ENCODE measurements at places on chromosomes 16 and 17.

- no peak for DNase-seq
Observed at GRCh38 chr17:43341715-43342588, 56.8 kb upstream of the ARL4D start.

GRCh38 chr16:75024182-75024581 lies 25.4 kb downstream of the ZNRF1 start:
- no peak for DNase-seq

DNA sequence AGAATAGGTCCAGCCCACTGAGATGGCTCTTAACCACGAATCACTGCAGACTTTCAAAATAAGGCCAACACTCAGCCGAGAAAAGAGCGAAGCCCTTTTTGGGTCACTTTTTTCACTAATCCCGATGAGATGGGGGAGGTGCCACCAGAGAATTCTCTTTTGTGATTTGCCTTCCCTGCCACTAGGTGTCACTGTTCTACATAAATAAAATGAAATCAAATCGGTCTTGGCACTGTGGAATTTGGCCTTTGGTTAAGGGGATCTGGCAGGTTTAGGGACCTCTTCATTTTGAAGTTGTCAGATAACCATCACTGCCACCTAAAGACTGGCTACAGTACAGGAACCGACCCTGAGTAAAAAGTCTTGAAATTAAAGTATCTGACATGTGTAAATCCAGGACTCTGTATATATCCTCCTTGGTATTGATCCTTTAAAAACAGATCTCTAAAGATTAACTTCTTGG lies 147.0 kb downstream of the HS3ST4 start:
- no peak for DNase-seq

DNA sequence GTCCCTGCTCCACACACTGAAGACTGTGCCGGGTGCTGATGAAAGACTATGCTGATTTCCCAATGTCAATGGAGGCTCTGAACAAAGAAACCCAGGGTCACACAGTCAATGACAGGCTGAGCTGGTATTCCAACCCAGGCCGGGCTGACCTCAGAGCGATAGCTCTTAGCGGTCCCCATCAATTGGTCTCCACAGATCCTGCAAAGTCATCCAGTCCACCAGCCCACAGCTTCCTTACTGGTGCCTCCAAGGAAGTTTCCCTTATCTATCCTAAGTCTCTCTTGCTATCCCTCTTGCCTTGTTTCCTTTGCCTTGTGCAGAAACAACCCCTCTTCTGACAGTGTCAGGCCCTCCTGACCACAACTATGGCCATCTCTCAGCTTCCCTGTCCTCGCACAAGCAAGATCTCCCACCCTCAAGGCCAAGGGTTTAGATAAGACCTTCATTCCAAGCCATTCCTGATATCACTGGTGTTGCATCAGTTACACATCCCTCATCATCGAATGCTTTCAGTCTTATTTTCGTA lies 52.7 kb upstream of the KSR1 start:
- no peak for DNase-seq

GRCh38 chr16:27241658-27242057 lies 26.9 kb downstream of the NSMCE1 start:
- DNase-seq: no peak

GRCh38 chr16:22961206-22961605 lies 147.2 kb downstream of the HS3ST2 start:
- DNase-seq: no peak

DNA sequence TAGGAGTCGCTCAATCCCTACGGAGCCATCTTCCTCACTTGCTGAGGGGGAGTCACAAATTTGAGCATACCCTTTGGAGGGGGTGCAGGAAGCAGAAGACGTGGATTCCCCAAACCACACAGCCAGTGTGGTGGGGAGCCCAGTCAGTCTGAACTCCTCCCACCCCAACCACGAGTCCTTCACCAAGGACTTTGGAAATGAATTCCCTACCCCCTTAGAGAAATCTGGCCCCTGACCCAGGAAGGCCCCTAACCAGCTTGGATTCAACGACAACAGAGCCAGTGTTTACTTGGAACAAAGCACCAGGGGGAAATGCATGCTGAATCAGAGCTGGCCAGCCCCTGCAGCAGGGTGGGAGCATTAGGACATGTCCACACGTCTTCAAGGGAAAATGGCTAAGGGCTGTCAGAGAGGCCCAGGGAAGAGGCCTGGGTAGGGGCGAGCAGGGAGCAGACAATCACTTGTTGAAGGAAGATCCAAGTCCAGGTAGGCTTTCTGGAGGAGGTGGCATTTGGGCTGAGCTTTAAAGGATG lies 5.5 kb upstream of the TMEM92 start:
- peak; percentile 33 for DNase-seq

DNA sequence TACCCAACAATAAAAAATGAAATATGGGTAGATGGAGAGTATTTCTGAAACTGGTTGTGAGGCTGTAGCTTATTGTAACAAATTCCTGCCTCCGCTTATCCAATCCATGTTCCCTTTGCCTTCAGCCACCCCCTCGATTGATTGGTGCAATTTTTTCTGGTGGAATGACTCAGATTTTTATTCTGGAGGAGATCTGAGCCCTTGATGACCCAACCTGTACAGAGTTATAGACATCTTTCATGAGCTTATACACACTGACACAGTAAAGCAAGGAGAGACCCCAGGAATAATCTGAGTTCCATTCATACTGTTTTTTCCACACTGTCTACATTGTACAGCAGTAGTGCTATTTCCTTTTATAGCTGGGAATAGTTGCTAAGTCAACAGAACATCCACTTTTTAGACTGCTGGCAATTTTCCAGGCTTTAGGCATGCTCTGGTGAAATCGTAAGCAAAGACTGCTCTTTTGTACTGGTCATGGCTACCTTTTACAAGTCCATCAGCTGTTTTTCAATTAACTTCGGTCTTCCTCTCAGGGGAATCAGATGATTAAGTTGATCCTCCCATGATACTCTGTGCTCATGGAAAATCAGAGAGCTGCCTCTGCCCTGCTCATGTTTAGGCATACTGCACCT lies 30.1 kb downstream of the CCL4 start:
- DNase-seq: no peak

- DNase-seq: no peak
Observed at GRCh38 chr16:84396537-84397008, 28.2 kb downstream of the ATP2C2 start.

DNA sequence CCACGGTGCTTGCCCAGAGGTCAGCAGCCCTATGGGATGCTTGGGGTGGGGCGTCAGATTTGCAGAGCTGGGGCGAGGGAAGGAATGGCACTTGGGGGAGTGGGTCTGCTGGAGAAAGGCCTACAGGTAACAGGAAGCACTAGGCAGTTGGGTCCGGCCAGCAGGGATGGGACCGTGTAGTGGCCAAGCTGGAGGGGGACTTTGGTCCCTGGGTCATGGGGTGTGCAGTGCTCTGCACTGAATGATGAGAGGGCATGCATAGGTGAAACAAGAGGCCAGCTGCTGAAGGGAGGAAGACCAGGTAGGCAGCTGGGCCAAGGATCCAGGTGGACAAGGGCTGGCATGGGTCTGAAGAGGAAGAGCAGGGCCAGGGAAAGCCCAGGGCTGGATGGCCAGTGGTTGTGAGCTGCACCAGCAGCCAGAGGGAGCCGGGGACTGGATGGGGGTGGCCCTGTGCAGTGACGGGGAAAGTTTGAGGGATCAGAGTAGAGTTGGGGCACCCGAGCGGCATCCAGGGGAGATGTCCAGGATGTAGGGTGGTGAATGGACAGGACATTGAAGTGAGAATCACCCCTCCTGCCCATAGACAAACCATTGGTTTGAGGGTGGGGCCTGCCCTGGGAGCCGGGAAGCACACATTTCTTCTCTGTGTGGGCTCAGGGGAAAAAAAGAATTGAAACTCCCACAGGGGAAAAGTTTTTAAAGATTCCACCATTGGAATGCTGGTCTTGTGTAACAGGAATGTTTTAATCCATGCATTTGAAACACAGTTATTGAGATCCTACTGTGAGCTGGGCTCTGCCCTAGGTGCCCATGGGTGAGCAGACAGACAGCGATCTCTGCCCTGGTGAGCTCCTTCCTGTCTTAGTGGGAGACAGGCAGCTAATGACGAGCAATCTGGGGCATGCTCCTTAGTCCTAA lies 25.1 kb downstream of the RAI1 start:
- no peak for DNase-seq

- DNase-seq: no peak
Observed at GRCh38 chr16:28923652-28924398, 1.2 kb downstream of the RABEP2 start.

- DNase-seq: no peak
Observed at GRCh38 chr17:82599674-82600661, 48.3 kb downstream of the WDR45B start.

- no peak for DNase-seq
Observed at GRCh38 chr16:12871784-12872183, 29.6 kb upstream of the SHISA9 start.

DNA sequence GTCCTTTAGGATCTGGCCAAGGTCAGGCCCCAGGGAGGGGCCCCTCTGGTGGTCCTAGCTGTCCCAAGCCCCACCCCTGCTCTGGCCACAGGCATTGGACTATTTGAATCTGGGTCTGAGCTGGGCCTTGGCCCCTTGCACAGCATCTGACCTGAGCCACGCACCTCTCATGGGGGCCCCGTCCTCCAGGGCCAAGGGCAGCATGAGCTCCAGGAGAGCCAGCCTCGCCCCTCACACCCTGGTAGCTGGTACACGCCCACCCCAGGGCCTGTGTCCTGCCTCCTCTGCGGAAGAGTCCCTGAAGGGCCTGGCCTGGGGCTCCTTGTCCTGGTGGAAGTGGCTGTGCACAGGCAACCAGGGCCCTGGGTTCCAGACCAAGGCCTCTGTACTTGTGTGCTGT lies 23.8 kb downstream of the ENDOV start:
- DNase-seq: no peak

DNA sequence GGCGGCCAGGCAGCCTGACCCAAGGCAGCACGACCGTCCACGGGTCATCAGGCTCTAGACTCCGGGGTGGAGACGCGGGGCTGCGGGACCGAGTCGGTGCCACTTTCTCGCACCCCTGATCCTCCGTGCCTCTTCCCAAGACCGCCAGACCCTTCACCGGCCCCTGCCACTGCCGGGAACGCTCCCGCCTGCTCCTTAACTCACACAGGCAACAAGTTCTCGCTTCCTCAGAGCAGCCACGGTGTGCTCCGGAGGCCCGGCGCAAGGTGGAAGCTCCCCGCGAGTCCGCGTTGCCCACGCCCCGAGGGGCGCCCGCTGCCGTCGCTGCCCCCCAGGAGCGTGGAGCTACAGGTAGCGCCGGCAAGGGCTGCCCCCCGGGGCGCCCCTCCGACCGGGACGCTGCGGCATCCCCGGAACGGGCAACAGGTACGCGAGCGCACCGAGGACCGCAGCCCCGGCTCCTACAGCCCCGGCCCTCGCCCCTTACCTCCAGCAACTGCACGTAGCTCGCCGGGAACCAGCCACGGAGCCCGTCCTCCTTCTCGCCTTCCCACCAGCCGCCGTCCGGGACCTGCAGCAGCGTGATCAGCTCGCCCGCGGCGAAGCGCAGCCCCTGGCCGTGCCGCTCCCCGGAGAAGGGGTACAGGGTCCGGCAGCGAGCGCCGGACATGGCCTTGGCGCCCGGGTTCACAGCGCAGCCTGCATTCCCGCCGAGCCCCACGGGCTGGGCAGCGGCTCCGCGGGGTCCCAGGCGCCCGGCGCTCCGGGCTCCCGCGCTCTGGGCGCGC lies 491 bp downstream of the GAS7 start:
- no peak for DNase-seq

DNA sequence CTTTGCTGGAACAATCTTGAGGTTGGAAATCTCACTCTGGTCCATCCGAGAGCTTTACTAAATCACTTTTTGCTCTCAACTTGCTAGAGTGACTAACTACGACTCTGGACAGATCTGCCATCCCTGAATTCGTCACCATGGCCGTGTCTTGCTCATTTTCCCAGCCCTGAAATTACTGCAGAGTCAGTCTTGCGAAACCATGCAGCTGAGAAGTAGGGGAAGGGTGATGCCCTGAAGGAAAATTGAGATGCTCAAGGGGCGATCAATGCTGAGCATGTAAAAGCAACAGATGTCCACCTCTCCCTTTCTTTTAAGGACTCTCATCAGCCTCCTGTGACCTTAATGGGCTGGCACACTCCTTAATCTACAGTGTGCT lies 18.8 kb downstream of the PCTP start:
- DNase-seq: no peak

GRCh38 chr16:78170494-78170933 lies 71.1 kb downstream of the WWOX start:
- no peak for DNase-seq

- no peak for DNase-seq
Observed at GRCh38 chr17:31596382-31597323, 205.2 kb downstream of the RAB11FIP4 start.

DNA sequence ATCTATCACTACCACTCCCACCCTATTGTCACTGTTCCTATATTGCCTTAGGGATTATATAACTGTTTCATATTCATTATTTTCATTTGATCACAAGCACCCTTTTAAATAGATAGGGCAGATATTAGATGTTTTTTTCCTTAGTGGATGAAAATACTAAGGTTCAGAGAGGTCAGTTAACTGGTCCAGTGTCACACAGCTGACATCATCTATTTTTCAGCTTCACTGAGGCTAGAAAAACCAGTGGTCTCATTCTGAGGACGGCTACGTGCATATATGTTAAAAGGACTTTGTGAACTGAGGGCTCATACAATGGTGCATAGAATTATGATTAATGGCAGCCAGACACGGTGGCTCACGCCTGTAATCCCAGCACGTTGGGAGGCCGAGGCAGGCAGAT lies 29.0 kb upstream of the RGS9 start:
- no peak for DNase-seq

GRCh38 chr17:46911311-46911710 lies 11.6 kb upstream of the GOSR2 start:
- no peak for DNase-seq

DNA sequence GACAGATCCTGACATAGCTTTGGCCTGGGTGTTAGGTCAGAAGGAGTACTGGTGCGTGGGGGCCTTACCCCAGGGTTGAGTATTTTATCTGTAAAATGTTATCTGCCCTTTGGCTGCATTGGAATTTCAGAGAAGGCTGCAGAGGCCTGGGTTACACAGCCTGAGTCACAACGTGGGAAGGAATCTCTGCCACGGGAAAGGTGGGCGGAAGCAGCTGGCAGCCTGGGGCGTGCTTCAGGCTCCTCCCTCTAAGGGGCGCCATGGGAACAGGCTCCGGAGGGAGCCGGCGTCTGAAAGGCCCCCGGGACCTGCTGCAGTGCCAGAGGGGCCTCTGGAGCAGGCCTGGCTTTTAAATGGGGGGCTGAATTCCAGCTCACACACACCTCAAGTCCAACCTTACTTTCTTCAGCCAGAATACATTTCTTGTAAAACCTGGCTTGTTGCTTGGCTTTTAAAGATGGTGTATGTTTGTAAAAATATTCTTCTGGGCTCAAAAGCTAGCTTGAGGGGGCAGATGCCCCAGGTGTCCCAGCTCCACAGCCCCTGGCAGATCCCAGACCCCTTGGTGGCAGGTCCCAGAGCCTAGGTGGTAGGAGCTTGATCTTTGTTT lies 142.2 kb downstream of the RAB11FIP4 start:
- DNase-seq: no peak

DNA sequence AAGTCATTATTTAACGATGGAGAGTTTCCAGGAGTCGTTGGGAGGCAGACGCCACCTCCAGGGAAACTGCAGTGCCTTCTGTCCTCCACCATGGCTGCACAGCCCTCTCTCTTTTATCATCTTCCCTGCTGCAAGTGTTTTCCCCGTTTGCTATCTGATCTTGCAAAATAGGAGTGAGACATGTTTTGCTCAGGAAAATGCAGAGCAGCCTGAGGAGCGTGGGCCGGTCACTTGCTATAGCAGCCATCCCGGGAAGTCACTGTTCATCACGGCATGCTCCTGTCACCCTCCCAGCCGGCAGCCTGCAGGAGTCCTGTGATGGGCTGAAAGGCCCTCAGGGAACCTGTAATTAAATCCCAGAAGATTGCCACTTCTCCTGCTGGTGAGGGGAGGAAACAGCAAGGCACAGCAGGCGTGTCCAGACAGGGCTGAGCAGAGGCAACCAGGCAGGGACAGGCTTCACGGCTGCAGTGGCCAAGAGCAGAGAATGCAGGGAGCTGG lies 143.1 kb downstream of the GSG1L start:
- DNase-seq: peak; percentile 18

Data from breast epithelium (tissue), 4 donors.